Nasal cavity respiratory epithelium epithelial cell of viscerocranial mucosa (primary cell): ENCODE measurements at places on chromosomes 5 and 9. TPM values are rescaled to one million over a fixed set of nuclear protein-coding genes. Genes with fewer than 3 reads are reported as not detected.

The SHOC1 gene
- under 0.01 and 0.07 TPM in 2 replicates for total RNA-seq

The LAMC3 gene
- not detected in 2 replicates for total RNA-seq

The KCNN2 gene
- under 0.01 TPM in 1 of 2 replicates, not detected in the other for total RNA-seq

The KIF20A gene
- 0.07 and 0.34 TPM in 2 replicates for total RNA-seq

The PCDHGC5 gene
- 0.34 and 1.1 TPM in 2 replicates for total RNA-seq

The SMIM33 gene
- total RNA-seq, result not detected in 2 replicates

The BRD9 gene
- 25.6 and 41.8 TPM in 2 replicates for total RNA-seq

The RNF183 gene
- 0.50 TPM in 1 of 2 replicates, not detected in the other for total RNA-seq

The ELAVL2 gene
- total RNA-seq, result 0.57 and 6.2 TPM in 2 replicates

The MLLT3 gene
- total RNA-seq, result 20.5 and 27.7 TPM in 2 replicates

The INSL4 gene
- not detected in 2 replicates for total RNA-seq

The OLFM1 gene
- not detected in 2 replicates for total RNA-seq

The PCDHB16 gene
- 0.07 TPM in 1 of 2 replicates, not detected in the other for total RNA-seq

The DMRT2 gene
- under 0.01 and 0.50 TPM in 2 replicates for total RNA-seq

The MOB3B gene
- 0.68 and 4.1 TPM in 2 replicates for total RNA-seq

The IL9 gene
- not detected in 2 replicates for total RNA-seq

The FBP2 gene
- not detected in 2 replicates for total RNA-seq

The AJM1 gene
- 2.1 and 3.4 TPM in 2 replicates for total RNA-seq

The OSMR gene
- total RNA-seq, result 84.1 and 161 TPM in 2 replicates

The SH3GL2 gene
- total RNA-seq, result under 0.01 TPM in 2 replicates

The DELE1 gene
- total RNA-seq, result 15.7 and 28.3 TPM in 2 replicates
